ENCODE measurements at places on chromosomes 3 and 15. TPM values are rescaled to one million over a fixed set of nuclear protein-coding genes. Genes with fewer than 3 reads are reported as not detected.

Gene TJP1
- 82.0 TPM for total RNA-seq

Gene DAPK2
- total RNA-seq: 2.9 TPM

Gene PLS1
- 2.5 TPM for total RNA-seq

Gene EMC7
- 16.3 TPM for total RNA-seq

Gene CCDC13
- total RNA-seq: 1.4 TPM

Gene LRRC31
- not detected for total RNA-seq

Gene ADAMTS9
- total RNA-seq: 31.1 TPM

Gene COLQ
- total RNA-seq: 2.5 TPM

Gene ABHD14A
- total RNA-seq: 19.1 TPM

Gene RFC4
- 28.1 TPM for total RNA-seq

Gene CCK
- total RNA-seq: 2.4 TPM

Gene UNC13C
- total RNA-seq: 69.0 TPM

Gene CCR8
- not detected for total RNA-seq

Gene PAK6
- 3.7 TPM for total RNA-seq

Gene CD200
- total RNA-seq: 49.4 TPM

Gene RNF123
- total RNA-seq: 23.5 TPM

Gene PLA2G4D
- total RNA-seq: 0.09 TPM

Gene SH2D7
- total RNA-seq: not detected

Gene C3orf38
- total RNA-seq: 46.1 TPM

Gene PHLDB2
- total RNA-seq: 9.1 TPM

Gene KNL1
- 17.7 TPM for total RNA-seq

Gene PLSCR1
- 18.5 TPM for total RNA-seq

Gene SELENOK
- 52.4 TPM for total RNA-seq
